EH (cell line): ENCODE measurements at places on chromosomes 16 and 17.

- DNase-seq: peak; percentile 63
Observed at GRCh38 chr16:89863741-89864526, 9.5 kb upstream of the TCF25 start.

- peak; percentile 74 for DNase-seq
Observed at GRCh38 chr16:64858076-64858475, 263.8 kb downstream of the CDH11 start.

DNA sequence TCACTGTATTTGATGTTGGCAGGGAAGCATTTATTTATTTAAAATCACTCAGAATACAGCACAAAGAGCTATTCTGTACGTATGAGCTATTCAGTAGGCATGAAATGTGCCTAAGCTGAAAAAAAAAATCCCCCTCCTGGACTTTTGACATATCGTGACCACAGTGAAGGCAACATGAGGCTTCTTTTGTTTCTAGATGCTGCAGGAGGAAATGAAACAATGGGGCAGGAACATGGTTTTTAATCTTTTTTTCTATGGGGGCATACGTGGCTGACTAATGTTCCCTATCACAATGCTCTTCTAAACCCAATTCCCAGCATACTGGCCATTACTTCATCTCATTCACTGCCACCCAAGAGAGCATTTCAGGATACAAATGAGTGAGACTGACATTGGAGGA, 191.0 kb upstream of the PMFBP1 start:
- no peak for DNase-seq

DNA sequence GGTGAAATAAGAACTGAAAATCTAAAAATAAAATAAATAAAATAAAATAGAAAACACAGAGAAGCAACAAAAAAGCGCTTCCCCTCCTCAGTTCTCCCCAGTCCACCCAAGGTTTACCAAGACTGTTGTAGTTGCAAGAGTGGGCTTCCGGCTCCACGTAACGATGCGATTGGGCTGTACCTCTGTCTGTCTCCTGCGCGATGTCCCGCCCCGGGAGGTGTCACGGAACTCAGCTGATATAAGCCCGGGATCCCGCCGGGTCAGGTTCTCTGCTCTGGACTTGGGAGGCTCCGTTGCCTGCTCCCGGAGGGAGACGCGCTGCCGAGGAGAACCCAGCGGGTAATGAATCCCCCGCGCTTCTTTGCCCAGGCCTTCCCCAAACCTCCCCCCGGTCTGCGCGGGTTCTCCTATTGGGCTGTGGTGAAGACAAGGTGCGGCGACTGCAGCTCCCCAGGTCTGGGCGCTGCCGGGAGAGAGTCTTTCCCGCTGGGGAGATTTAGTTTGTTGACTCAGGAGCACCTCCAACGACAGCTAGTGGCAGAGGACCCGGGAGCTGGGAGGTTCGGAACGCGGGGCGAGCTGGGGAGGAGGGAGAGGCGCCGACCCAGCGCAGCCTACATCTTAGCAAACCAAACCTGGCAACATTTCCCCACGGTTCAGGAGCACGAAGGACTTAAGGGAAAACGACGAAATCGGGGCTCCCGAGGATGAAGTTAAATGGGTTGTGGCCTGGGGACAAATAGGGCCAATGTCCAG, at the start of gene SLFN5:
Gene SLFN5, plus strand, starts transcription at position 268 of the 756 bp plus-strand sequence. CDS start 15,619 bp downstream, outside the sequence.
- DNase-seq: peak; percentile 92

DNA sequence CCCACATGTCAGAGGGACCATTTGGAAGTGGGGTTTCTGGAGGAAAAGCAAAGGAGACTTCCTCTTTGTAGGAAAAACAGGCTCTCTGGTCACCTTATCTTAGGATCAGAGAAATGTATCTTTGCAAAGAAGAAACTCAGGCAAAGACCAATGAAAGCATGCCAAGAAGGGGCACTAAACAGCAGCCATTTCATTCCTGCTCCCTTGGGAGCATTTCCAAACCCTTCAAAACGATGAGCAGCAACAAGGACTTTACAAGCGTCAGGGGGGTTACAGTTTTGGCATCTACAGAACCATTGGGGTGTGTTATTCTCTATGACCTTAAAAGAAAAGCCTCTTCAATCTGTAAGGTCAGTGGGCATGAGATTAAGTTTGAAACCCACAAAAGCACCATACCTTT, 122.8 kb downstream of the SMG6 start:
- no peak for DNase-seq

DNA sequence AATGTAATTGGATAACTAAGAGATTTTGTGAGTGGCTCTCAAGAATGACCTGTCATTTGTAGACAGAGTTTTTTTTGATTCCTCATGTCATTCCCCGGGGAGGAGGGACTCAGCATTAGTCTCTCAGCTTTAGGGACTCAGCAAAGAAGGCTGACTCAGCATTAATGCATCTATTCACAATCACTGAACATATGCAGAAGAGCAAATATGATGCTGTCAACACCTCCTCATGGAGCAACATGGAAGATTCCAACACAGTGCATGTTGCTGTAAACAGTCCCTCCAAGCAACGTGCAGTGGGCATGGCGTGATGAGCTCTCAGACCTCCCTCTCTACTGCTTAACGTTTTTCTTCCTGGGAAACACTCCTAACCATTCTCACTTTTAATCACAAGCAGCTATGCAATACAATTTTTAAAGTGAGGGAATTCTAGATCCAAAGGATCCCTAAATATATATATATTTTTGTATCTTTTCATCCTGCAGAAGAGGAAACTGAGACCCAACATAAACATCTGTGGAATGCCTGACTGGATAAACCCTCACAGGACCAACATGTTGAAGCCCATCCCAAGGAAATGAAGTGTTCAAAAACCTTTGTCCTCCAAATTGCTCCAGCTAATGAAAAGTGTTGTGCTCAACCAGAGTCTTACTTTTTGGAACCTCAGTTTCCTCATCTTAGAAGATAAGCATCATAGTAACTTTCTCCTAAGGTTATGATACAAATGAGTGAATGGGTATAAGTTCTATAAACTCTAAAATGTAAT, 38.9 kb downstream of the TMEM100 start:
- no peak for DNase-seq

DNA sequence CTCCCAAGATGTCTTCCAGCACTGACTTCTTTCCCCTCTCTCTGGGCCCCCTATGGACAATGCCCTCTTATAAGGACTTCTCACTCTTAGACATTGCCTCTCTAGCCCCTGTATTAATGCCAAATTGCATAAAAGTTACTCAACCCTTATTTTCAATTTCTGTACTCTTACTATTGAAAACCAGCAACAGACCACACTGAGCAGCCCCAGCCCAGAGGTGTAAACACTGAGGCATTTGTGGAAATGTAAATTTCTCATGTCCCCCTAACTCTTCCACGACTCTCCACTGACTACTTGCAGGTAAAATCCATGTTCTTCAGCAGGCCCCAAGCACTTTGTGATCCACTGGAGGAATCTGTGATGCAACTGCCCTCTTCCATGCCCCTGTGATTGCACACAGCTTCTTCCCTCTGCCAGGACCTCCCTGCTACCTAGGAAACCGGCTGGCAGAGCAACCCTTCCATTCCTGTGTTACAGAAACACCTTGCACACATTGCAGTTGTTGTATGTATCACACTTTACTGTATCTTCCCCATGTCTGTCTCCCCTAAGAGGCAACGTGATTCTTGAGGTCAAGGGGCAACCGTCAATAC, 4.4 kb downstream of the N4BP1 start:
- DNase-seq: no peak

- no peak for DNase-seq
Observed at GRCh38 chr16:54051821-54052220, 234.8 kb downstream of the IRX3 start.

DNA sequence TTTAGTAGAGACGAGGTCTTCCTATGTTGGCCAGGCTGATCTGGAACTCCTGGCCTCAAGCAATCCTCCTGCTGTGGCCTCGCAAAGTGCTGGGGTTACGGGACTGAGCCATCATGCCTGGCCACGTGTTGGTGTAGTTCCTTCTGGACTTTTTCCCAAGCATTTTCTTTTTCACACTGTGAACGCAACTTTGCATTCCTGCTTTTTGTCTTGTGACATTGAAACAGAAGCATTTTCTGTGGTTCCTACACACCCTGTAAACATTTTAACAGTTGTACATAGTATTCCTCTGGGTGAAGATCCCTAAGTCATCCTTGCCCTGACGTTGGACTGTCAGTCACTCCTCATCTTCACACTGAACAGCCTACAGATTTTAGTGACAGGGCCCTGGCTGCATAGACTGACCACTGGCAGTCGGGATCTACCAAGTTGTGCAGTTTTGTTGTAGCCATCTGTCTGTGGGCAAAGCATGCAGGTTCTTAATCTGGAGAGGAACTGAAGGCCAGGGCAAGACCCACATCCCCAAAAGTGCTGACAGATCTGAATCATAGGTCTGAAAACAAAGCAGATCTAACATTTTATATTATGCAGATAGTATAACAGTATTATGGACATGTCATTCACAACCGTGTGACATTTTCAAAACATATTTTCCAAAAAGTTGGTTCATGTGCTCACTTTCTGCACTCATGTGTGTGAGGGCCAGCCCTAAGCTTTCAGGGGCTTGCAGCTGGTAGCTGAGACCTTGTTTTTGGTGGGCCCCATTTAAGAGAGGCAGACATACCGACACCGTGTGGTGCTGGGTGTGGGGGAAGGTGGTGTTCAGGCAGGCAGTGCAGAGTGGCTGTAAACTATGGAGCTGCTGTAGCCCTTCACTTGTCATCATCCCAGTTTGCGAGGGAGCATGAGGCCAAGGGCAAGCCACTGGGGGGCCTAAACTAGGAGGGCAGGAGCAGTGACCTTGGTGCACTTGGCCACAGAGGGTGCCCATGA, 59.9 kb downstream of the EPN2 start:
- DNase-seq: peak; percentile 14

DNA sequence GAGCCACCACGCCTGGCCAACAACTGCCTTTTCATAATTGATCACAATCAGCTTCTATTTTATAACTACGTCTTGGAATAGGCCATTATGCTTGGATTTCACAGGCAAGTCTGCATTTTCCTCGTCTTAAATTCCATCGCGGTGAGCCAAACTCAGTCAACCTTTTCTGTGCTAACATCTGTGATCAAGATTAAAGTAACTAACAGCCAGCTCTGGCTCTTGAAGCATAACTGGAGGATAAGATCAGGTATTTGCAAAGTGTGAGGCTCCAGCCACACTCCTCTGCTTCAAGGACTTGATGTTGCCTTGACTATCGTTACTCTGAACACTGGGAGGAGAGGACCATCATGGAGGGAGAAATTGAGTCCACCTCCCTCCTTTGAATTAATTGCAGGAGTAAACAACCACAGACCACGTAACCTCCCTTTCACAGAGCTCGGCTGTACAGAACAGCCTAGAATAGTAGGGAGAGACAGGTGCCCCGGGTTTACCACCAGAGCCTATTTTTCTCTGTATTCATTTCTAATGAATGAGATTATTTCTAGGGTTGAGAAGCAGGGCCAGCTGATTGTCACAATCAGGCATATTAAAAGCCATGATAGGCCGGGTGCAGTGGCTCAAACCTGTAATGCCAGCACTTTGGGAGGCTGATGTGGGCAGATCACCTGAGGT, 143.0 kb downstream of the XYLT1 start:
- DNase-seq: no peak

GRCh38 chr17:68706356-68706920, 105.3 kb upstream of the FAM20A start:
- no peak for DNase-seq
